NCI-H2081 treated with DMSO at 0.1 percent for 48 hours (cell line): ENCODE measurements at places on chromosomes 4 and X.

DNA sequence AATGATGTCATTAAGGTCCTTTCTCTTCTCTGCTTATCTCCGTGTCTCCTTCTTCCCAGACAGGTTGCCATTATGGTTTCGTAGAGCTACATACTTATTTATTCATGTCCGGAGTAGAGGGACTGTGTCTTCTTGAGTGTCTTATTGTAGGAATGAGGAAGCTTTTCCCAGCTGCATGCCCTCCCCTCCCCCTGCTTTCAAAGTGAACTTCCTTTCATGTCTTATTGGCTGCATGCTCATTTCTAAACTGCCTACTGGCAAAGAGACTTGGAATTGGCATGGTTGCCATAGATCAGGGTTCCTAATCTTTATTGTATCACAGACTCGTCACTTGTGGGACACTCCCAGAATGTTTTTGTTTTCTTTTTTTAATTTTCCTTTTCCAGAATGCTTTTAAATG lies 15.4 kb downstream of the VAMP7 start:
- no peak for DNase-seq

DNA sequence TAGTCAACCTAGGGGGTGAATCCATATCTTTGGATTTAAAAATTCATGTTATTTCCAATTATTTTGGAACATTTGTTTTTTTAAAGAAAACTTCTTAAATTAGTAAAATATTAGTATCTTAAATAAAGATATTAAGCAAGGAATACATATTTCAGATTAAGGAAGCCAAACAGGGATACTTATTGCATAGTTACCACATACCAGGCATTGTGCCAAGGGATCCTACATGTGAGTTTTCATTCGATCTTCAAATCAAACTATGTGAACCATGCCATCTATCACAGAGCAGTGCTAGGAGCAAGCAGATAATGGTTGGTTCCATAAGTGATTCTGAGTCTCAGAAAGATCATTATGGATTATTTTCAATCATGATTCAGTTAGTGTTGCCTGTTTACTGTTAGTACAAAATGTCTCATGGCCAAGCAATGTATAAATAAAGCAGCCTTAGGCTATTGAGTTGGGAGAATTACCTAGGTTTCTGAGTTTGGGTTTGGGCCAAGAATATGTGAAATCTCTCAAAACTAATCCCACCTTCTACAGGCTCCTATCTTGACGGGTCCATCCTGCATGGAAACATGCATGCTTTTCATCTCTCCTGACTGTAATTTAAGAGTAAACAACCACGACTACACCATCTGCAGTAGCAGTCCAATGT lies 176.7 kb downstream of the NPFFR2 start:
- no peak for DNase-seq

DNA sequence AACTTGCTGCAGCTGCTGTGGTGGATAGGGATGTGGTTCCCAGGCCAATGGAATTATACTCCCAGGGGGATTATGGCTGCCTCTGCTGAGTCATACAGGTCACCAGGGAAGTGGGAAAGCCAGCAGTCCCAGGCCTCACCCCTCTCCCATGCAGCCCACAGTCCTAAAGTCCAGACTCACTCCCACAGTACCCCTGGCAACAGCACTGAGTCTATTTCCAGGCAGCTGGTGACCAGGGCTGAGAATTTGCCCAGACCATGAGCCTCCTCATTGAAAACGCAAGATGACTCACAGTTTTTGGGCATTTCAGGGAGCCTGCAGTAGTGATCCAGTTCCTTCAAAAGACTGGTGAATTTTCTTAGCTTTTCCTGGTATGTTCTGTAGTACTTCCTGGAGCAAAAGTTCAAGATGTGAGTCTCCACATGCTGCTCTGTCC lies 137.6 kb downstream of the NPNT start:
- DNase-seq: no peak

DNA sequence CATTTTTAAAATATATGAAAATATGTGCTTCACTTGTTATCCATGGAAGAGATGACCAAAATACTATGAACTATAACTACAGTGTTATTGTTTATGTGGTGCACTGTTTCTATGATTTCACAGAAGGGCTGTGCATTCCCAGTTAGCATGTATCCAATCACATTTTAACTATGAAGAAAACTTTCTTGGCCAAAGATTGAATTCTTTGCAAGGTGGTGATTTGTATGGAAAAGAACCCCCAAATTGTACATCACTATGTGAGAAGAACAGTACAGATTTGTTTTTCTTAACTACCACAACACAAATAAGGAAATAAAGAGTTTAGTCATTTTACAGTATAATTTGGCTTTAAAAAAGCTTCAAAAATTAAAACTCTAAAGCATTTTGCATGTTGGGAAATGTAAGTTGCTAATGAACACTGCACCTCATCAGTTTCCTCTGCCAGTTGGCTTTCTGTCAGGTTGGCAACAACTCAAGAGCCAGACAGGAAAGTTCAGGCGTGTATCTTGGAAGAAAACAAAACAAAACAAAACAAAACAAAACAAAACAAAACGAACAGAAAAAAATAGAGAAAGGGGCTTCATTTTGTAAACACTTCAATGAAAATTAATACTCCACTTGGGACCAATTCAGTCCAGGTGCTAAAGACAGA lies 237.0 kb downstream of the SCFD2 start:
- no peak for DNase-seq

GRCh38 chr4:41935652-41936021 lies 408 bp downstream of the TMEM33 start:
- no peak for DNase-seq

DNA sequence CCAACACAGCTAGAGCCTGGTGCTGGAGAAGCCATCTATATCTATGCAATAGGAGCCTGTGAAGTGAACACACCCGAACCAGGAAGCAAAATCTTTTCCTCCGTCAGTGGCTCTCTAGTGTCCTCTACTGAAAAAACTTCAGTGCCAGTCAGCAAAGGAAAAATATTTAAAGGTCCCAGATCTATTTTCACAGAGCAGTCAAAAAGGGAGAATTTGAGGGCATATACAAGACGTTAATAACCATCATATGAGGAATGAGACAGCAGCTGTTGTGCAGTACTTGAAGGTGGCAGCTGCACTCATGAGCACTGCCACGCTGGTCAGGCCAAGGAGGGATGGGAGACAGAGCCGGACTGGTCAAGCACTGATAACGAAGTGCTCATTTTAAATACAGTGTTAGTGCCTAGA lies 14.4 kb downstream of the MCUB start:
- no peak for DNase-seq

GRCh38 chrX:21412883-21413282 lies 38.7 kb downstream of the CNKSR2 start:
- DNase-seq: no peak

DNA sequence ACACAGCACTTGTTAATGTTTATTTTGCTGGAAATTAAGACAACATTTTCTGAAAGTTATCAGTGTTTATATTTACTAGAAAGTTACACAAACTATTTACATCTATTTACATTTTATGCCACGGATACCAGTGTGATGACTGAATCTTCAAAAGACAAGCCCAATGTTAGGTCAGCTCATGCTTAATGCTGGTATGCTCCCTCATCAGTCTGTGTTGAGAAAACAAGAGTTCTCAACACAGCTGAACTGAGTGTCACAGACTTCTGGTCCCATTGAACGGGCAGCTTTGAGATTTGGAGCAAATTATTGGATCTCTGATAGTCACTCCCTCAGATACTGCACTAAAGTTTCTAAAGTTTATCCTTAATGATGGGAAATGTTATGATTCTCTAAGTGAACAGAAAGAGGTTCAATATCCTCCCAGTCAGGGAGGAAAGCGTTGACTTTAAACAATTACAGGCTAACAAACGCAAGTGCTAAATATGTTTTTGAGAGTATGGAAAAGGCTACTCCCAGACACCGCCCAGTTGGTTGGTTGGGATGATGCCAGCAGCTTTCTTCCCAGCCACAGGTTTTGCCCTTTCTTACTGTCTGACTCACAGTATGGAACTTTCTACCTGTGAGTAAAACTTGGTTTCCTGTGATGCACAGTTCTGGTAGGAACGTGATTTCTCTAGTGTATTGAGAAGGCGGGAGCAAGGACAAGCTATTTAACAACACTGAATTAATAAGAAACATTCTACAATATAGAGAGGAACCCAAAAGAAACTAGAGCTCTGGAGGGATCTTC lies 1293.6 kb upstream of the TENM3 start:
- no peak for DNase-seq

DNA sequence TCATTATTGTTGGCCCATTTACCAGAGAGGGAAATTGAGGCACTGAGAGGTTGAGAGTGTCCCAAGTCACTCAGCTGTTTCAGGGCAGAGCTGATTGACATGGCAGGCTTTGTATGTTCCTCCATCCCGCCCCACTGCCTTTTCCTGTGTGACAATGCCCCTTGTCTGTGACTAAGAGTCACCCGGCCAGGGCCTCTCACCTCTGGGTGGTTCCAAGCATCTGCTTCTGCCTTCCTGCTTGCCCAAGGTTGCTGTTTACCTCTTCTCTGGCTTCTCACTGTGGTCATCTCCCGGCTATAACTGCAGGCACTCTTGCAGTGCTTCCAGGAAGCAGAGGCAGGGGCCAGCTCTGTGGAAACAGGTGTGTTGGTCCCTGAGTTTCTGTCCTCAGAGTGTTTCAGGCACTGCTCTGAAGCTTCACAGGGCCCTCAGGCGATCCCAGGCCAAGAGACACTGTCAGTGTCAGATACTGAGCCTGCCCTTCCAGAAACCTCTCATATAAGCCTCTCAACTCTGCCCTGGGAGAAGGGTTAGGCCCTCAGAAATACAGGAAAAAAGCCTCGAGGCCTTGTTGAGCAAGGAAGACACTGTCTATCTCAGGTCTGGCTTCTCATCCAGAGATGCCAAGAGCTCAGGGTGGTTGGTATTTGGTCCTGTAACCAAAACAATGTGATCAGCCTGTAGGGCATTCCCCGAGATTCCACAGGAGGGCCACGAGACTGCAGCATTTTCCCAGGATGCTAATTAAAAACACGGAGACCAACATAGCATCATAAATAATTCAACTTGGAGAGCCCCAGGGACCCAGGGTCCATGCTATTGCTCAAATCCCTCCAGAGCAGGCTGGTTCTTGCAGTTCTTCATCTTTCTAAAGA lies 42.0 kb upstream of the PROM1 start:
- DNase-seq: no peak

- DNase-seq: no peak
Measured at GRCh38 chr4:171441300-171441941, 371.8 kb upstream of the GALNTL6 start.

- no peak for DNase-seq
Measured at GRCh38 chr4:68576272-68577125, at the start of gene UGT2B17. TSS of gene UGT2B17 (minus strand) at chr4:68576322. CDS start at chr4:68568484, 7,838 bp downstream.

DNA sequence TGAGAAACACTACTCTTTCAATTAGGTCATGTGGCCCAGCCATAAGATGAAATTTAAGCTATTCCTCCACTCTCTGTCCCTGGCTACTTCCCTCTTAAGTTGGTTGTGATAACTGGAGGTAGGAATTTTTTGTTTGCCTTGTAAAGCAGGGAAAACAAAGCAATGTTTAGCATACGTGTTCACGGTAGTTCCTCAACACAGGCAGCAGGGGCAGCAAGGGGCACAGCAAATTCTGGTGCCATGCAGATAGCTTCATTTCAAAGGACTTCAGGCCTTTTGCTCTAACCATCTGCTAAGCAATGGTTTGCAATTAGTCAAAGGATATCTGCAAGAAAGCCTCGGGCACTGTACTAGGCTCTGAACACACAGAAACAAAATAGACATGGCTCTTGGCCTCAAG lies 330.2 kb downstream of the ZIC3 start:
- no peak for DNase-seq

- no peak for DNase-seq
Measured at GRCh38 chrX:2632533-2633504, 58.3 kb upstream of the CD99 start.
